H9 (cell line): ENCODE measurements at places on chromosomes 1 and 21. TPM values are rescaled to one million over a fixed set of nuclear protein-coding genes. Genes with fewer than 3 reads are reported as not detected.

GRCh38 chr21:38863291-38863690 lies 57.6 kb downstream of the ETS2 start:
- DNase-seq = no peak
- no peaks in the 10 kb centered on the region for H3K4me1 ChIP-seq
- H3K27me3 ChIP-seq = no peaks in the 10 kb centered on the region
- H3K27ac ChIP-seq = no peak overlapping the region
- H3K4me3 ChIP-seq = no peak overlapping the region
- H3K36me3 ChIP-seq = no peaks in the 10 kb centered on the region

- H3K4me3 ChIP-seq = no peak overlapping the region
- DNase-seq = no peak
- no peaks in the 10 kb centered on the region for H3K4me1 ChIP-seq
- no peaks in the 10 kb centered on the region for H3K27me3 ChIP-seq
- no peak overlapping the region for H3K27ac ChIP-seq
These were observed 156.2 kb downstream of the ZBTB18 start for GRCh38 chr1:244207042-244207934.

- H3K4me3 ChIP-seq = no peak overlapping the region
- H3K27me3 ChIP-seq = no peaks in the 10 kb centered on the region
- no peaks in the 10 kb centered on the region; the same call in 2 of the 3 replicates for H3K36me3 ChIP-seq
- H3K4me1 ChIP-seq = no peaks in the 10 kb centered on the region
- no peak for DNase-seq
- H3K27ac ChIP-seq = no peak overlapping the region
These were observed 192.5 kb upstream of the ST6GALNAC5 start for GRCh38 chr1:76674689-76675210.

- no peak overlapping the region for H3K27ac ChIP-seq
- H3K27me3 ChIP-seq = peaks cover 2% of the 10 kb centered on the region; the same call in 1 of the 2 replicates
- H3K36me3 ChIP-seq = no peaks in the 10 kb centered on the region
- H3K4me3 ChIP-seq = no peak overlapping the region
- DNase-seq = no peak
These were observed 38.0 kb upstream of the COL18A1 start for GRCh38 chr21:45366931-45367401.

DNA sequence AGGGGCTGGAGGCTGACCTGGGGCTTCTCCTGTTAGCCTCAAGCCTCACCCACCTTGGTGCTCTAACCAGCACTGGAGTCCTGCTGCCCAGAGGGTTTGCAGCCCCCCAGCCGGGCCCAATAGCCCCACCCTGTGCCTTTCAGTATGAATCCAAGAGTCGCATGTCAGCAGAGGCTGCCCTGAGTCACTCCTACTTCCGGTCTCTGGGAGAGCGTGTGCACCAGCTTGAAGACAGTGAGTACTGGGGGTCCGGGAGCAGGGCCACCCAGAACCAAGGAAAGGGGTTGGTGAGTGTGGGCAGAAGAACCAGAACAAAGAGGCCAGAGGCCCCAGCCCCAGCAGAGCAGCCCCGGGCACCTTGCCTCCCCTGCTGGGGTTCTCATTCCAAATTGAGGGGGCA lies 25.6 kb downstream of the CDK18 start:
- H3K4me3 ChIP-seq = no peak overlapping the region
- peaks cover 21% of the 10 kb centered on the region; the same call in 2 of the 3 replicates for H3K36me3 ChIP-seq
- no peak for DNase-seq

OR14I1 gene
- not detected in 2 replicates for total RNA-seq
